ELR (cell line): ENCODE measurements at places on chromosomes 2 and 18.

- peak; percentile 63 for DNase-seq
Measured at GRCh38 chr2:27545348-27546141, 37.3 kb upstream of the ZNF512 start.

GRCh38 chr2:184030989-184031388, 567.3 kb upstream of the ZNF804A start:
- peak; percentile 19 for DNase-seq

DNA sequence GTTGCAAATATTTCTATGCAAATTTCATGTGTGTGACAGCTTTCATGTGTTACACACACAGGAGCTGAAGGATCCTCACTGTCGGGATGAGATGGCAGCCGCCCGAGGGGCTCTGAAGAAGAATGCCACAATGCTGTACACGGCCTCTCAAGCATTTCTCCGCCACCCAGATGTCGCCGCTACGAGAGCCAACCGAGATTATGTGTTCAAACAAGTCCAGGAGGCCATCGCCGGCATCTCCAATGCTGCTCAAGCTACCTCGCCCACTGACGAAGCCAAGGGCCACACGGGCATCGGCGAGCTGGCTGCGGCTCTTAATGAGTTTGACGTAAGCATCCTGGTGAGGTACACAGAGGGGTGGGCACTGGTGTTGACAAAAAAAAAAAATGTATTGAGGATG, 361.2 kb downstream of the CTNNA2 start:
- DNase-seq: no peak

DNA sequence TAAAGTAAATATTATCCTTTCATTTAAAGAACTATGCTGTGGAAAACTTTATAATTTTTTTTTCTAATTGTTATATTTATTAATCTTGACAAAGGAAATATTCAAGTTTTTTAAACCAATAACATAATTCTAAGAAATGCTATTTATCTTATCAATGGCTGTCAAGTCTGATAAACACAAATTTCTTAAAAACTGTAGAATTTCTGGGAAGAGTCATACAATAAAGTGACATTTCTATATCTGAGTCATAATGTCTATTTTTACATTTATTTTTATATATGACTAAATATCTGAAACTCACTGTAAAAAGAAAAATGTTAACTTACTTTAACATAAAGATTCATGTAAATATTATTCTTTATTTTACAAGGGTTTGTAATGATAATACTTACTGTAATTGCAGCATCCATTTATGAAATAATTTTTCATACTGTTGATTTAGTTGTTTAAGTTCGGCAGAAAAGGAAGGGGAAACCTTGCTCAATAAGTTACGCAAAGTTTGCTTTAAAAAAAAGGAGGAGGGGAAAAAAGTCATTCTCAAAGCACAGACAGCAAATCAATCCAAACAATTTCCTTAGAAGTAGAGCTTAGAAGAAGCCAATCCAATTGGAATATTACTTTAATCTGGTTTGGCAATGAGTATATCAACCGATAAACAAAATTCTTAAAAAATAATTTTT, 32.4 kb downstream of the ORC2 start:
- no peak for DNase-seq

- peak; percentile 45 for DNase-seq
Measured at GRCh38 chr2:200592406-200593075, 6.7 kb downstream of the AOX1 start.

DNA sequence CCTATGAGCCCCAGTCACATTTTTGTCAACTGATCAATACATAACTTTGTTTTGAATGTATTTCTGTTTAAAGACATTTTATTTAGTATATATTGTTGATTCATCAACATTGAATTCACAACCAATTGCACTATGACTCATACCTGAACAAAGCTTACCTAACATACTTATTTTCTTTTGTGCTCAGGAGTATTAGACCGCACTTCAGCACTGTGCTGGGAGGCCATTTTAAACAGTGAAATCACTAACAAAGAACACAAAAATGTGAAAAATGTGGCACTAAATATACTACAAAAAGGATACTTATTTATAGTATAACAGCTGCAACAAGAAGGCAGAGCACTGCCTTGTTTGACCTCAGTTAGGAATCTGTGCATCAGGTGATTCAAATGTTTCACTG, 12.4 kb upstream of the IFIH1 start:
- DNase-seq: peak; percentile 22

DNA sequence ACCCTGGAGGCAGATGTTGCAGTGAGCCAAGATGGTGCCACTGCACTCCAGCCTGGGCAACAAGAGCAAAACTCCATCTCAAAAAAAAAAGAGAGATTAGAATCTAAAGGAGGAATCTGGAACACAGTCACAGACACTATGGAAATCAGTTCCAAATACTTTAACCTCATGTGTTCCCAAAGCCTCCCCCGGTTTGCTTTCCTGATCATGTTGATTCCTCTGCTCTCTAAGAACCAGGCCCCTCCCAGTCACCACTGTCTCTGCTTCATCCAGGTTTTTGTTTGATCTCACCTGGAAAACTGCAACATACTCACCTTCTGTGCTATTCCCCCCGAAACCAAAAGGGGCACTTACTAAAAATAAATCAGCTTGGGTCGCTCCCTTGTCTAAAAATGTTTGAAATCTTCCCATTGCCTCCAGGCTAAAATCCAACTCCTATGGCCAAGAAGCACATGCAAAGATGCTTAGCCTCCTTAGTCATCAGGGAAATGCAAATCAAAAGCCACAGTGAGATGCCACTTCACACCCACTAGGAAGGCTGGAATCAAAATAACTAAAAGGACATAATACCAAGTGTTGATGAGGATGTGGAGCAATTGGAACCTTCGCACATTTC, 6.2 kb upstream of the NEU2 start:
- DNase-seq: peak; percentile 82

- no peak for DNase-seq
Measured at GRCh38 chr2:99772591-99773331, 282.9 kb upstream of the REV1 start.

DNA sequence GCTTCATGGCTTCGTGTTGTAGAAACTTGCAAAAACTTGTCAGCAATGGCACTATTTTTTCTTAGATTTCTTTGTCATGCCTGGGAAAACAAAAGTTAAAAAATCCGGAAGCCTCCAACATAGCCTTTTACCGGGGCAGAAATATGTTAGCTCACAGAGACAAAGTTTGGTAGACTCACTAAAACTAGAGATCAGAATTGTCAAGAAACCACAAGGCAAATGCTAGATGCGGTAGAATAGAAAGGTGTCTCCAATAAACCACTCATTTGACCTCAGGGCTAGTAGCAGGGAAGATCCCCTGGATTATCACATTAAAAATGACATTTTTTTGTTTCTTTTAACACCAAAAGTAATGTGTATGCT, 405 bp downstream of the CASP10 start:
- DNase-seq: no peak

GRCh38 chr18:55657572-55658331, 69.8 kb upstream of the TCF4 start:
- no peak for DNase-seq

DNA sequence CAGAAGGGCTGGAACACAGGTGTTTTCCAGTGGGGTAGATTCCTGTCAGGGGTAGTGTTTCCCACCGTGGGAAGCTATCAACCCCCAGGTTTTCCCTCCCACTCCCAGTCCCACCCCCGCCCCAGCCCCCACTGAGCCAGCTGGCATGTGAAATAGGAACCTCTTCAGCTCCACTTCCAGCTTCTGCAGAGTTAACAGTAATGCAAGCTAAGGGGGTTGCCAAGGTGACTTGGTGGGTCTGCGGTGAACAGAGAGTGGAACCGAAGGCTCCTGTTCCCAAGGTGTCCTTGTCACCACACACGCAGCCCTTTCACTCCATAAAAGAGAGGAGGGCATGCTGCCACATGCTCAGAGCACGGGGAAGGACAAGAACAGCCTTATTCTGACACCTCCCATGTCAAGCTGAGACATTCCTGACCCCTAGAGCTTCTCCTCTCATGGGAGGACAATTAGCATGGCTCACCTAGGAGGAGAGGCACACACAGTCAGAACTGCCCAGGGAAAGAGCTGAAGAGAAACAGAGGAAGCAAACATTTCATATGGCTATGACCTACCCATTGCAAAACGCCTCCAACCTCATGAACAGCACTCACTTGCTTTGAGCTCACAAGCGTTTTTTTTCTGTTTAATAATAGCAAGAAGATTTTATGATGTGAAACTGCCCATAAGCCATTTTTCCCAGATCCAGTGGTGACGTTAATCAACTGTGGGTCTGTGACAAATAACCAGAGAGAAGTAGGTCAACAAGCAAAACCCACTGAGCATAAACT, 39.8 kb upstream of the TBC1D8 start:
- DNase-seq: no peak
